ENCODE measurements at places on chromosomes 7 and 10.

DNA sequence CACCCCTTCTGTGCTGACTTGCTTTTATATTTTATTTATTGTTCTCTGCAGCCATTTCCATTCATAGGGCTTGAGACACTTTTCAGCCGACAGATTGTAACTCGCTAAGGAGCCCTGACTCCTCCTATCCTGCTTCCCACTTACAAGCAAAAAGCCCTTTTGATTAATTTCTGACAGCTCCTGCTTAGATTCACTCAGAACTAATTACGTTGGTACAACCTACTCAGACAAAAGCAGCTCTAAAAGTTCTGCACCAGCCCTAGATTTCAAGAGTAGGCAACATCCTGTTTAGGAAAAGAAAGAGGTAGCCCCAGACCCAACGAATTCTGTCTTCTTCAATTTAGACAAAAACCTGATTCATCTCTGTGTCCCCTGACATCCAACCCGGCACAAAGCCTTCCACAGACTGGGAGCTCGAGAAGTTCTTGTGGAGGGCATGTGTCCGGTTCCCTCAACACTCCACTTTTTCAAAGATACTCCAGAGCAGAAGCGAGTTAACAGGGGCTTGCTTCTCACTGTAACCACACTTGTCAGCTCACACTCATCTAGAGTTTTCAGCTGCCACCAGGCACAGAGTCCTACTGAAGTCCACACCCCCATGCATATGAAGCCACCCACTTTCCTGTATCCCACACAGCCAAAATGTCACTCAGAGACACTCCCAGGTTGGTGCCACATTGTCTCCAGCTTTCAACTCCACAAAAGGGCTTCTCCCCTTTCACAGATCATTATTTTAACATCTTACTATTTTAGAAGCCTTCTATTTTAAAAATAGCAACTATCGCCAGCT is 113.6 kb upstream of the NFE2L3 start:
- no peak overlapping the region for H3K4me3 ChIP-seq
- ATAC-seq, result no peak
- no peaks in the 10 kb centered on the region for H3K4me1 ChIP-seq

- no peak overlapping the region for H3K4me3 ChIP-seq
- no peaks in the 10 kb centered on the region for H3K36me3 ChIP-seq
- H3K27ac ChIP-seq, result no peak overlapping the region
- ATAC-seq, result no peak
- peaks cover 4% of the 10 kb centered on the region for H3K27me3 ChIP-seq
Observed at GRCh38 chr10:112362833-112363232, 11.1 kb upstream of the ACSL5 start.

- no peaks in the 10 kb centered on the region for H3K4me1 ChIP-seq
- H3K27me3 ChIP-seq, result no peaks in the 10 kb centered on the region
- H3K36me3 ChIP-seq, result no peaks in the 10 kb centered on the region
- ATAC-seq, result no peak
Observed at GRCh38 chr7:106987777-106988176, 56.7 kb upstream of the PRKAR2B start.

DNA sequence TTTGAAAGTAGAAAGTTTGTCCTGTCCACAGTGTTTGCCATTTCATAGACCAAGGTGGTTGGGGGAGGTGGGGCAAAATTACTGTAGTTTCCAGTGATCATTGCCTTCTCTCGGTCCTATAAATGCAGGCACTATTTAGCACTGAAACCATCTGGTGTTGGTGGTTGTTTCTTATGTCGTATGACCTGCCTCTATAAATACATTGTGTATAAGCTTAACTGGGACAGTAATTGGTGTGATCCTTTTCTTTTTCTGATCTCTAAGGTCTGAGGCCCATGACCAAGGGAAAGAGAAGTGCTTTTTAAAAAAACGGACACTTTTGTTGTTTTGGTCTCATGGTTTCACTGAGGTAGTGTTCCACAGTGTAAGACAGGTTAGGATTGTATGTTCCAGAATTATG is 63.1 kb downstream of the AUTS2 start:
- no peak for ATAC-seq
- H3K4me1 ChIP-seq, result no peaks in the 10 kb centered on the region
- H3K36me3 ChIP-seq, result no peaks in the 10 kb centered on the region
- H3K4me3 ChIP-seq, result no peak overlapping the region
- no peak overlapping the region for H3K27ac ChIP-seq
